NCI-H226 (cell line): ENCODE measurements at places on chromosomes 1 and 21.

DNA sequence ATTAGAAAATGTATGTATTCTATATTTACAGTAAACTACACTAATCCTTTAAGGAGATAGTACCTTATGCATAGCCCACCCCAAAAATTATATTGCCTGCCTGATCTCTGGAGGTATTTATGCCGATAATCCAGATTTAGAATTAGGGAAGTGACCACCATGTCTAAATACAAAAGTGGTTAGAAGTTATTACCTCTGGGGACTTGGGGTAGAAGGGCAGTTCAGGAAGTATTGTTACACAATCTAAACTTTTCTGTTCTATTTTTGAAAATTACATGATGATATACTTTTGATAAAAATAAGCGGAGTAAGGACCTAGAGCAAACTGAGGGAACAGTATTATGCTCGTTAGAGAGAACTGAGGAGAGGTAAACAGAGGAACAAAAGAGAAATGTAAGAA is 90.5 kb upstream of the ZP4 start:
- DNase-seq = no peak

DNA sequence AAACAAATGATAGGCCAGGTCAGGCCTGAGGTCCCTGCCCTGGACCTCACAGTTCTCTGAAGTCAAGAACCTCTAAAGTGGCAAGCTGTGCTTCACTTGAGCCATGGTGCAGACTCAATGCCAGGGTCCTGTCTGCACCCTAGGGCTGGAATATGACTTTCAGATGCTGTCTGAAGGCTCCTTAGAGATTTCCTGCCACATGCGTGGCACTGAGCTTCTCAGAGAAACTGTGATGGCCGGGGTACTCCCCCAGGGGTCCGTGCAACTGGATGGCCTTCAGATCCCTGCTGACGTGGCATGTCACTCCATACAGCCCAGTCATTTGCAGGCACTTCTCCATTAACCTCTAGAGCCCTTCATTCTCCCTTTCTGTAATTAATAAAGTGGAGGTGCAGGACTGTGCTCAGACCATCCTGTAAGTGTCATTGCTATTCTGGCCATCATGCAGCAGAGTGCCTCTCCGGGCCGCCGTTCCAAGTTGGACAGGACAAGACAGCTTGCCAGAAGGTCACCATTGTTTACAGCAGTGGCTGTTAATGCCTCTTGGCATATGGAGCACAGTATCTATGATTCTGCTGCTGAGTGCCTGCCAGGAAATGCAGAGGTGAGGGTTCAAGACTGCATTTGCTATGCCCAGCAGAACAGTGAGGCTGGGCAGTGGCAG is 205.1 kb upstream of the COA6 start:
- no peak for DNase-seq

GRCh38 chr1:231322880-231323530 is 14.6 kb downstream of the EXOC8 start:
- DNase-seq = no peak

DNA sequence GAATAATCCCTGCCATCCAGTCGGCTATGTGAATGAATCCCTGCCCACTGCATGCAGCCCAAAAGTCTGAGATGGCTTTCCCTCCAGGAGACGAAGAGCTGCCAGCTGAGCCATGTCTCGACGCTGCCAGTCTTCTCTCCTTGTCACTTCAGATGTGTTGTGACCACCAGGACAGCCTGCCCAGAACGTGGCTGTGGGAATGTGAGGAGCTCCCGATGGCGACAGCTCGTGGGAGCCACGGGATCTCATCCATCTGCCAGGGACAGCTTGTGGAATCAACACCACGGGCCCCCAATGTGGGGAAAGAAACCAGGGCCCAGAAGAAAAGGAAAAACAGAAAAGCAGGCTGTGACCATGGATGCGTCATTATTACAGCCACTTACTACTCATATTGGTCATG is 67.2 kb downstream of the NFASC start:
- DNase-seq = no peak

- no peak for DNase-seq
Measured at GRCh38 chr1:109613361-109614147, 5.9 kb downstream of the GNAT2 start.

DNA sequence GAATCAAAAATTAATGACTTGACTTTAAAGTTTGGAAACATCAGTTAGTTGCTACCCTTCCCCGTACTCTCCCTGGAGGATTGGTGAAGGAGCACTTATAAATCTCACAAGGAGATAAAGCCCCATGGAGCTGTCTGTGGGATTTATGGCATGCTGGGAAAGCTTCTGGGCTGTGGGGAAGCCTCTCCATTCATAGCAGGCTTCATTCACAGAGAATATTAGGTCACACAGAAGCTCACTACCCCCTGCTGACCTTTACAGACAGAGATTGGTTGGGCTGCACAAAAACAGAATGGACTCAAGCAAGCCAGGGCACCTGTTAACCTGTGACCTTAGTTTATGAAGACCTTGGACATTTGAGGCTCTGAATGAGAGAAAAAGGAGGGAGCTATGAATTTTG is 32.1 kb downstream of the RGL1 start:
- DNase-seq = no peak

GRCh38 chr1:112589766-112590165 is 29.2 kb downstream of the ST7L start:
- DNase-seq = no peak

DNA sequence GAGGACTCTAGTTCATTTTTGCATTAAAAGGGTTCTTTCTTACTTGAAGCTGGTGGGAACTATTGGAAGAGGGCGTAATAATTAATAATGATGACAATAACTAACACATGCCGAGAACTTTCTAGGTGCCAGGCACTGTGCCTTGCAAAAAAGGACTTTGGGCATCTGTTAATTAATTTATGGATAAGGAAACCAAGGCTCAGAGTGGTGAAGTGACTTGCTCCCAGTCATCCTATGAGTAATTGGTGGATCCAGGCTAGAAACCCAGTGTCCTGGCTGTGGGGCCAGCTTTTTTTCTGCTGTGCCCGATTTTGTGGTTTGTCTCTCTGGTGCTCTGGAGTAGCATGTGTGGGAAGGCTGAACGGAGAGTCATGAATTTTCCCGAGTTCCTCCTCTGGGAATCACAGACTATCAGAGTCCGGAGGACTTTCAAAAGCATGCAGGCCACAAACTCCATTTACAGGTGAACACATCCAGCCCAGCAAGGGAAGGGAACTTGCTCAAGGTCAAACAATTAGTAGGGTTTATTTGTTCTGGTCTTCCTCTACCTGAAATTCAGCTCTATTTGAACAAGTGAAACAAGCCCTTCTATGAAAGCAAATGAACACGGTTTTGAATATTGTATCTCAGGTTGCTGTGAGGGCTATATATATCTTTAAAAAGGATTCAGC is 23.4 kb downstream of the ROR1 start:
- DNase-seq = no peak
